ENCODE measurements at places on chromosomes 7 and 10.

GRCh38 chr7:44979481-44980392 is 922 bp upstream of the MYO1G start:
- H3K27ac ChIP-seq = peak overlapping the region; percentile 10
- H3K4me3 ChIP-seq = no peak overlapping the region
- H3K27me3 ChIP-seq = no peaks in the 10 kb centered on the region
- no peak for DNase-seq

DNA sequence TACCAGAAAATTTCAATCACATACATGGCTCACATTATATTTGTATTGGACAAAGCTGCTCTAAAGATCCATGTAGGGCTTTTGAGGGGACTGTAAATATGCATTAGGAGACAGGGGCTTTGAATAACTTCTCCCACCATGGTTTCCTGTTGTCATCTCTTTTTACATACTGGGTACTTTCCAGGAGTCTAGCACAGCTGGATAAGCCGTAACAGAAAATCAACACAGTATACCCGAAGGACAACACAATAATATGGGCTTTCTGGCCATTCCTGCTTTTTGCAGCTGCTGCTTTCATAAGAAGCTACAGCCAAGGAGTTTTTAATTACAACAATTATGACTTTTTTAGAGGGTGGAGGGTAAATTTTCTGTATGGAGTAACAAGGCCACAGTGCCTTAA is 63.4 kb upstream of the SRPK2 start:
- no peak overlapping the region for H3K27ac ChIP-seq
- no peak for DNase-seq
- peaks cover 2% of the 10 kb centered on the region for H3K36me3 ChIP-seq
- peaks cover 15% of the 10 kb centered on the region for H3K4me1 ChIP-seq

DNA sequence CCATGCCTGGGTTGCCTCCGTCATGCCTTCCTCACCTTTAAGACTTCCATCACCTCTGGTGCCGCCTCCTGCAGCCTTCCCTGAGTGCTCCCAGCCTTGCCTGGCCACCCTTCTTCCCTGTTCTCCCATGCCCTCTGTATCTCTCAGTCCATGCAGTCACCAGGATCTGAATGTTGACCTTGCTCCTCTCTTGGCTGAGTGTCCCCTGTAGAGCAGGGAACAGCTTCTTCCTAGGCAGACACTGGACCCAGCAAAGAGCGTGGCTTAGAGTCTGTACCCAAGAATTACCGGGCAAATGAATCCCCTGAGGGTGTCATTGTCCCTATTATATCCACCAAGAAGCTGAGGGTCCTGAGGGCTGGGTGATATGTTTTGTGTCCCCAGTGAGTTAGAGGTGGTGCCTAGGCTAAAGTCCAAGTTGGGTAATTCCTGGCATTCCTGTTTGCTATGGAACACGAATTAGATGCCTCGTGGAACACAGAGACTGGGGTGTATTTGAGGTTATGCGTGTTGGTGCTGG is 505.6 kb downstream of the RPS24 start:
- H3K27me3 ChIP-seq = no peaks in the 10 kb centered on the region
- H3K36me3 ChIP-seq = no peaks in the 10 kb centered on the region
- no peak overlapping the region for H3K27ac ChIP-seq
- H3K4me1 ChIP-seq = no peaks in the 10 kb centered on the region
- H3K4me3 ChIP-seq = no peak overlapping the region

DNA sequence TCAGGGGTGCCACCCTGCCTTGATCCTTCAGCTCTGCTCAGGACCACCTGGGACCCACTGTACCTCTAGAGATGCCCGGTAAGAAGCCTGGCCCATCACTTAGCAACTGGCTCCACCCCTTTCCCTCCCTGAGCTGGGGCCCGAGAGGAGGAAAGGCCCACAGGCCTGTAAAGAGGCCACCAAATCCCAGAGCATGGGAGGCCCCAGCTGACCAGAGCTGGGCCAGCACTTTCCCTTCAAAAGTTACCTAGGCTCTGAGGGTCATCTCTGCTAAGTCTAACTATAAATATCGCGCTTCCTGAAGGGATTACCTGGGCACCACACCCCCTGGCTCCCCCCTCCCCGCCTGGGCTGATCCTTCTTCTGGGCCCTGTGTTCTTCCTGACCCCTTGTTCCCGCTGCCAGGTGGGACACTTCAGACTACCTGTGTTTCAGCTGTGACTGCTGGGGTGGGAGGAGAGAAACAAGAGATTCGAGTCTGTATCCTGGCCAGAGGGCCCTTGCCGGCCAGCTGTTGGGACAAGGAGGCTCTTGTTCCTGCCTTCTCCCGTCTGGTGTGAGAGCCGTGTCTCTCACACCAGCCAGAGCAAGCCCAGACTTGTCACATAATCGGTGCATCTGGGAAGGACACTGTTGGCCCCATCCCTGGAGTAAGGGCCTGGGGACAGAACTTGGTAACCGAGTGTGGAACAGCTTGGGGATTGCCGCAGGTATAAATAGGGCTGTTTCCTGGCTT is 22.8 kb upstream of the ANKRD2 start:
- no peaks in the 10 kb centered on the region for H3K36me3 ChIP-seq
- H3K27ac ChIP-seq = no peak overlapping the region
- no peak for DNase-seq

DNA sequence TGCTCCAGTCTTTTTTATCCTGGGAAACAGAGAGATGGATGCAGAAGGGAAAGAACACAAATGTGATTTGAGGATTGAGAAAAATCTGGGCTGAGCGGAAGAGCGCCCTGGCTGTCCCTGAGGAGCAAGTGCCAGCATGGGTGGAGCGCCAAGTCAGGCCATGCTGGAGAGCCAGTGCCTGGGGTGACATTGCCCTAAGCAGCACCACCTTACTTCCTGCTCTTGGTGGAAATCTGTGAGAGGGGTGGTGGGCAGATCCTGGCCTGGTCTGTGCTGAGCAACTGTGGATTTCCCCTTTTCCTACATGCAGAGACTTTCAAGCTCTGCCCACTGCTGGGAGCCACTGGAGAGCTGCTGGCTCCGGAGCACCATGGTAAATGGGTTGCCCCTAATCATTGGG is 36.9 kb downstream of the DDIT4 start:
- H3K36me3 ChIP-seq = no peaks in the 10 kb centered on the region
- peaks cover 78% of the 10 kb centered on the region for H3K4me1 ChIP-seq
- H3K27ac ChIP-seq = peak overlapping the region; percentile 93
- H3K4me3 ChIP-seq = peak overlapping the region; percentile 43
- H3K27me3 ChIP-seq = no peaks in the 10 kb centered on the region
- peak; percentile 76 for DNase-seq

GRCh38 chr10:13613519-13613918 is 26.8 kb downstream of the PRPF18 start:
- H3K4me3 ChIP-seq = no peak overlapping the region
- no peak for DNase-seq
- no peaks in the 10 kb centered on the region for H3K36me3 ChIP-seq

DNA sequence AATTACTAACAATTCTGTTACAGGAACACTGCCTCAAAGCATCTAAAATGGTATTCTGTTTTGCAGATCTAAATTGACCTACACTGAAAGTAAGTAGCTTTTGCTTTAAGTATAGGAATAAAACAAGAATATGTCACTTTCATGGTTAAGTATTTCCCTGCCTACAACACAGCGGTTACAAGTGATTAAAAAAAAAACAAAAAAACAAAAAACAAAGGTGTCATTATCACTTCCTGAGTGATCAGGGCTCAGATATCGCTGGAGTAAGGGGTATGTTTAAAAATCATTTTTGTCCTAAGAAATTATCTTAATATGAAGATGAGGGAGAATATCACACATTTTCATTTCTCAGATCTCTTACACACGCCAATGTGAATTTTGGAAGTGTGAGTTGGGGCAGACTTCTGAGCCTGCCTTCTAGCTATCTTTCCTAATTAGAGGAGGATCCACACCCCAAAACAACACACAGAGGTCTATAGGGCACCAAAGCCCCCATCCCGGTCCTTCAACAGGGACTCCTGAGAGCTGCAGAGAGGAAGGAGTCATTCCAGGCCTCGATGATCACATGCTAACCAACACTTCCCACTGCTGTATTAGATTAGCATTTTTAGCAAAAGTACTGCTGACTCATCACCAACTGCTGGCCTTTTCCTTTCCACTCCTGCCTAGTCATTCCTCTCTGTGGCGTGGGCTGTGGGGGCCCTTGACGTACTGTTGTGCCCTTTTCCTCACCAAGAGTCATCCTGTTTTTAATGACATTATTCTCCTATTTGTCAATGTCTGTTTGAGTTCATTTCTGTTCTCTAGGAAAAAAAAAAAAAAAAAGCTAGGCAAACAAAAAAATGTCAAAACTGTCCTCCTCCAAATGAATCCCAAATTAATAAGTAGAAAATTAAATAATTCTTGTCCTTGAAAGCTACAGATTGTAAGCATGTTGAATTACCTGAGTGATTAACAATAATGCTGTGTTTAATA is 31.2 kb downstream of the PRTFDC1 start:
- no peaks in the 10 kb centered on the region for H3K36me3 ChIP-seq
- peak overlapping the region; percentile 31 for H3K27ac ChIP-seq
- no peaks in the 10 kb centered on the region for H3K27me3 ChIP-seq
- no peak for DNase-seq
- peaks cover 12% of the 10 kb centered on the region for H3K4me1 ChIP-seq
- H3K4me3 ChIP-seq = no peak overlapping the region

GRCh38 chr10:132554991-132555647 is 17.5 kb downstream of the INPP5A start:
- H3K36me3 ChIP-seq = no peaks in the 10 kb centered on the region
- H3K27ac ChIP-seq = no peak overlapping the region
- H3K27me3 ChIP-seq = no peaks in the 10 kb centered on the region
- no peak overlapping the region for H3K4me3 ChIP-seq

GRCh38 chr7:56030340-56030739 is 20.9 kb downstream of the PSPH start:
- H3K4me3 ChIP-seq = no peak overlapping the region
- H3K36me3 ChIP-seq = peaks cover 48% of the 10 kb centered on the region
- no peak for DNase-seq
- H3K4me1 ChIP-seq = peaks cover 5% of the 10 kb centered on the region
- no peak overlapping the region for H3K27ac ChIP-seq

GRCh38 chr10:131677671-131678070 is 223.1 kb upstream of the PPP2R2D start:
- H3K36me3 ChIP-seq = no peaks in the 10 kb centered on the region
- H3K27ac ChIP-seq = no peak overlapping the region
- no peak overlapping the region for H3K4me3 ChIP-seq
- no peaks in the 10 kb centered on the region for H3K4me1 ChIP-seq
- no peak for DNase-seq

DNA sequence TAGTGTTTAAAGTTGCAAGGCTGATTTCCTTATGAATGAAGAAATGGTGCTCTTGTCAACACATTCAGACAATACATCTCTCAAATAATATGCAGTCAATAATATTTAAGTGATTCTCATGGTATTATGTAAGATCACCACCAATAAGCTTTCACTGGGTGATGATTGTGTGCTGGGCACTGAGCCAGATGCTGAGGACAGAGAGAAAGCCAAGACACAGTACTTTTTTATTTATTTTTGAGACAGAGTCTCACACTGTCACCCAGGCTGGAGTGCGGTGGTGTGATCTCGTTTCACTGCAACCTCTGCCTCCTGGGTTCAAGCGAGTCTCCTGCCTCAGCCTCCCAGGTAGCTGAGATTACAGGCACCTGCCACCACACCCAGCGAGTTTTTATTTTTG is 130.6 kb upstream of the LSM8 start:
- no peak overlapping the region for H3K4me3 ChIP-seq
- H3K27me3 ChIP-seq = no peaks in the 10 kb centered on the region
- no peaks in the 10 kb centered on the region for H3K4me1 ChIP-seq
- no peak for DNase-seq
- H3K27ac ChIP-seq = no peak overlapping the region

DNA sequence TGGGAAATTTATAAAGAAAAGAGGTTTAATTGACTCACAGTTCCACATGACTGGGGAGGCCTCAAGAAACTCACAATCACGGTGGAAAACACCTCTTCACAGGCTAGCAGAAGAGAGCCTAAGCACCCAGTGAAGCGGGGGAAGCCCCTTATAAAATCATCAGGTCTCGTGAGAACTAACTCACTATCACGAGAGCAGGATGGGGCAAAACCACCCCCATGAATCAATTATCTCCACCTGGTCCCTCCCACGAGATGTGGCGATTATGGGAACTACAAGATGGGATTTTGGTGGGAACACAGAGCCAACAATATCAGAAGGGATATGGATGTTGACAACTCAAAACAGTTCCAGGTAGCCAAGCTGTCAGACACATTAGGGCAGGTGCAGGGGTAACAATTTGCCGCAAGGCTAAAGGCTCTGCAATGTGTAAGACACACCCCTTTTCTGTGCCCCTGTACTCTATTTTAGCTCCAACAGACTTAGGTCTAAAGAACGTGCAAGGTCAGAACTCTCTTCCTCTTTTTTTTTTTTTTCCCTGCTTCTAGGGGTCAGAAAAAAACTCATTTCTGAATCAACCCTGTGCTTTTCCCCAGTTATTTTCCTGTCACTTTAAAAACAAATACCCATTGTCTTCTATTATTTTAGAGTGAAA is 30.7 kb upstream of the RBM20 start:
- no peak for DNase-seq
- H3K4me1 ChIP-seq = 0 out of 2 replicates have a peak, but pooled peaks cover 6% of the 10 kb centered on the region
- no peak overlapping the region for H3K27ac ChIP-seq
- no peaks in the 10 kb centered on the region for H3K27me3 ChIP-seq
- no peaks in the 10 kb centered on the region for H3K36me3 ChIP-seq
- no peak overlapping the region for H3K4me3 ChIP-seq

DNA sequence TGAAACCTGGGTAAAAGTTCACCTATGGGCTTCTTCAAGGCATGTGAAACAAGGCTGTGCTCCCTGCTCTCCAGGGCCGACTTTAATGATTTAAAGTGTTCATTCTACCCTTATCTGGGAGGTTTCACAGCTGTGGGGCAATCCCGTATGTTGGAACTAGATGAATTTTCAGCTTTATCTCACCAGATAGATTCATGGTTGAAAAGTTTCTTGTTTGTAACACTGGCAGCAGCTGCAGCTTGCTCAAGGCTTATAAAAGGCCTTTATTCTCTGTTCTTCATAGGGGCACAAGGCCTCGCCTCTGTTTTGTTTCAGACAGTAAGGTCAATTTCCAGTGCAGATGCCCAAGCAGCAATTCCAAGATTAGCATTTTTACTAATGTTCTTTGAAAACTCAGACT is 70.4 kb upstream of the DNAJB12 start:
- no peak overlapping the region for H3K27ac ChIP-seq
- no peaks in the 10 kb centered on the region for H3K27me3 ChIP-seq
- DNase-seq = no peak
- 0 out of 2 replicates have a peak, but pooled peaks cover 5% of the 10 kb centered on the region for H3K36me3 ChIP-seq

DNA sequence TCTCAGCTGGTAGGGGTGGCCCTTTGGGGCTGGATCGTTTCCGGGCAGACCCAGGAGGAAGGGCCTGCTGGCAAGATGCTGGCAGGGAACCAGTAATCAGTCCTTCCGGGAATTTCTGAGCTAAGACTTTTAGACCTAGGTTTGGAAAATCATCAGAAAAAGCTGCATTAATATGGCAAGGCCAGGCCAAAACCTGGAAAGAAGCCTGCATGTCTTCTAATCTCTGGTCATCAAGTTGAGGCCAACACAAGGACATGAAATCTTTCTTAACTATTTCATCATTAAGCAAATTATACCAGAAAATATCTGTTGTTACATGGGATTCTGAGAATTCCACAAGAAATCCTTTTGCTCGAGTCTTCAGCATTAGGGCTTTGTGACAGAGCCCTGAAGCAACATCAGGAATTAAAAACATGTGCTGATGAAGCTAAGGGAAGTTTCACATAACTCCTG is 19.9 kb downstream of the CPA1 start:
- H3K4me1 ChIP-seq = no peaks in the 10 kb centered on the region
- H3K4me3 ChIP-seq = no peak overlapping the region
- H3K27me3 ChIP-seq = no peaks in the 10 kb centered on the region
- no peak overlapping the region for H3K27ac ChIP-seq
- H3K36me3 ChIP-seq = peaks cover 5% of the 10 kb centered on the region

Data from PC-9 (cell line).